Thymus (tissue), 14 donors: ENCODE measurements at places on chromosomes 3 and 15. TPM values are rescaled to one million over a fixed set of nuclear protein-coding genes. Genes with fewer than 3 reads are reported as not detected.

Gene UBA7
- total RNA-seq, result 56.8 TPM

Gene SCN11A
- total RNA-seq, result 0.38 TPM

DNA sequence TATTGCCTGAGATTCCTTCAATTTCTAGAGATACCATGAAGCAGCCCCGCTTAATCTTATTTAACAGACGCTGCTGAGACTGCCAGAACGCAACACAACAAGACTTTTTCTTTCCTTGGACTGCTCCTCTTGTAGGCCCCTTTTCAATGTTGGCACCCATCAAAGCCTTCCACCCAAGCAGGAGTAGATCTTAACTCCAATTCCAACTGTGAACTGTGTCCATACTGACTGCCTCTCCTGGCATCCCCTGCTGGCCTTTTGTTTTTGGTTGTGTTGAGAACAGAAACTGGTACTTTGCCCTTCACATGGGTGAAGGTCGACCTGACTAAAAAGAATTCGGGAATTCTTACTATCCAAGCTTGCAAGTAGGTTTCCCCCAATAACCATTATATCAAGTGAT, 50.2 kb downstream of the TRIM71 start:
- H3K27me3 ChIP-seq, result no peaks in the 10 kb centered on the region
- no peaks in the 10 kb centered on the region for H3K4me1 ChIP-seq
- no peaks in the 10 kb centered on the region for H3K36me3 ChIP-seq
- no peak overlapping the region for H3K4me3 ChIP-seq

DNA sequence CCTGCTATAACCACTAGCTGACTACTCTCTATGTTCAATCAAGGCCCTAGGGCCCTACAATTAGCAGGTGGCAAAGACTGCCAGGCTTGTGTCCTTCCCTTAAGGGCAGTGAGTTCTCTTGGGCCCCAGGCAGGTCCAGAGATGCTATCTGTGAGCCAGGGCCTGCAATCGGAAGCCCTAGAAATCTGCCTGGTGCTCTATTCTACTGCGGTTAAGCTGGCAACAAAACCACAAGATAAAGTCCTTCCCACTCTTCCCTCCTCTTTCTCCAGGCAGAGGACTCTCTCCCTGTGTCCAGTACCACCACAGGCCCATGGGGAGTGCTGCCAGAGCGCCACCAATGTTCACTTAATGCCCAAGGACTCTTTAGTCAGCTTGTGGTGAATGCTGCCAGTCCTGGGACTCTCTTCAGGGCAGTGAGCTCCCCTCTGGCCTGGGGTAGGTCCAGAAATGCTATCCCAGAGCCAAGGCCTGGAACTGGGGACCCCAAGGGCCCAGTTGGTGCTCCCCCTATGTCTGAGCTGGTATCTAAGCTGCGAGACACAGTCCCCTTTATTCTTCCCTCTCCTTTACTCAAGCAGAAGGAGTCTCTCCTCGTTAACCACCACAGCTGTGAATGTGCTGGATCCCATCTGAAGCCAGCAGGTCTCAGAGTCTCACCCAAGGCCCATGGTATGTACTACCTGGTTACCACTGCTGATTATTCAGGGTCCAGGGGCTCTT, 34.7 kb downstream of the XXYLT1 start:
- H3K4me3 ChIP-seq, result no peak overlapping the region
- no peaks in the 10 kb centered on the region for H3K27me3 ChIP-seq
- H3K4me1 ChIP-seq, result no peaks in the 10 kb centered on the region

DNA sequence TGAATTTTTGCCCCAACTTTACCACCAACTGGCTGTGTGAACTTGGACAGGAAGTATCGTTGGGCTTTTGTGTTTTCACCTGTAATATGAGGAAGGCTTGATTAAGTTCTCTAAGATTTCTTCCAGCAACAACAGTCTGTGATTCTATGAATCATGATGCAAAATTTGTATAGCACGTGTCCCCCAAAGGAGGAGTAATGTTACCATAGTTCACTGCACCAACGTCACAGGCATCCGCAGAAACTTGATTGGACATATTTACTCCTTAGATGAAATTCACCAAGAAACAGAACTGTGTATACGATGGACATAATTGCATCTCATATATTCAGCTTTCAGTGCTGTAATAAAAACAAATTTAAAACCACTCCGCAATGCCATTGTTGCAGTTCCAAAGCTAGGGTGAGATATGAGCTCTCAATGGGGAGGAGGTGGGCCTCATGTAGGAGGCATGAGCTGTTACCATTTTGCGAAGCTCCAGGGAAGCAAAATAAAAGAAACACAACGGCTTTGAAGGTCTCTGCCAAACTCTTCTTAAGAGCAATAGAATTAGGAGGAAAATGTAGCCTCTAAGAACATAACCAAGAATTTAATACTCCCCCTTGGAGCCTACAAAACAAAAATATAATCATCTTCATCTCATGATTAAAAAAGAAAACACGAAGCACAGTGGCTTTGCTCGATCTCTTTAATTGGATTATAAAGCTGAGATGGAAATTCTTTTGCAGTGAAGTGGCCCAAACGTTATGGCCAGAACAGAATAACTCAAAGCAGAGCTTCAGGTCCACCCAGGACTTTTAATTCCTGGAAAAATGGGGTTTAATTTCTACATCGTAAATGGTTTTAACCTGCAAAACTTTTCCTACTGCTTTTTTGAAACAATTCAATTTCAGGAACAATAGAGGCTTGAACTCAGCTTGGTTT, 80.7 kb downstream of the CHST2 start:
- no peak overlapping the region for H3K4me3 ChIP-seq
- no peak for DNase-seq
- H3K4me1 ChIP-seq, result peaks cover 6% of the 10 kb centered on the region
- H3K36me3 ChIP-seq, result no peaks in the 10 kb centered on the region
- H3K27ac ChIP-seq, result no peak overlapping the region
